Muscle of leg (tissue), 16 donors: ENCODE measurements at places on chromosomes 13 and 19. TPM values are rescaled to one million over a fixed set of nuclear protein-coding genes. Genes with fewer than 3 reads are reported as not detected.

ATXN8OS gene
- polyA plus RNA-seq: 0.45 TPM

KLK15 gene
- polyA plus RNA-seq: not detected

FOXA3 gene
- not detected for polyA plus RNA-seq

CGB3 gene
- polyA plus RNA-seq: not detected

EID2B gene
- polyA plus RNA-seq: 2.6 TPM

- DNase-seq: no peak
Measured at GRCh38 chr13:40254394-40254793, 412.0 kb downstream of the FOXO1 start.

GRCh38 chr19:58544591-58545285 is 874 bp downstream of the TRIM28 start:
- no peak for DNase-seq

DNA sequence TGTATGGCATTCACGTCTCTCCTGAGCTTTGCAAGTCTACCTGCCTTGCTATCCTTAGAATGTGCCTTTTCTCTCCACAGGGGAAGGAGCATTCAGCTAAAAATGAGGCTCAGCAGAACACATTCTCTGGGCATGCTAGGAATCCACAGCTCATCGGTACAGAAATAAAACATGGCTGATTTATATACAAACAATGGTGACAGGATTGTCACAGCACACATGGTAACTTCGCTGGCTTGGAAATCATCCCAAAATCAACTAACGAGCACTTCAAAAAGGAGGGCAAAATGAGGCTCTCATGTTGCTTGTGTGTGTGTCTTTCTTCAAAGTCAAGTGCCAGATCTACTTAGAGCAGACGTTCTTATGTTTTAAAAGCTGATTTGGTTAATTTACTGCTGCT is 373.0 kb downstream of the FGF14 start:
- no peak for DNase-seq

DNA sequence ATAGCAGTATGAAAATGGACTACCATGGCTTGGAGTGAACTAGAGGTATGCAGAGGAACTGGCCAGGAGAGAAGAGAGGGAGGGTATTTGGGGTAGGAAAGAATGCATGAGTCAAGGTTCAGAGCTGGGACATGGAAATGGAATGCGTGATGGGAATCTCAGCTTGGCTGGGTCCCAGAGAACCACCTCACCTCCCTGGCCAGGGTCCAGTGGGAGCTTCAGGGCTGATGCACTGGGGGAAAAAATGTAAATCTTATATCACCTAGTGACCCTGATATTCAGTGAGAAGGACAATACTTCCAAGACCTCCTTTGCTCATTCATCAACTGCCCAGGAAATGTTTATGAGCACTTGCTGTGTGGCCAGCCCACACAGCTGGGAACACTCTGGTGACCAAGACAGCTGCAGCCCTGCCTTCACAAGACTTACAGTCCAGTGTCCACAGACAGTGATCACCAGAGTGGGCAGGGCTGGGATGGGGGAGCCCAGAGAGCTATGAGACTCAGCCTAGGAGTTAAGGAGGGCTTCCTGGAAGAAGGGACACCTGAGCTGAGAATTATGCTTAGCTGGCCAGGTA is 12.8 kb downstream of the IGSF23 start:
- DNase-seq: no peak

- DNase-seq: no peak
Measured at GRCh38 chr13:80664950-80665349, 324.0 kb upstream of the SPRY2 start.

GRCh38 chr19:46404055-46404752 is 9.2 kb downstream of the CCDC8 start:
- peak; percentile 91 for DNase-seq

DNA sequence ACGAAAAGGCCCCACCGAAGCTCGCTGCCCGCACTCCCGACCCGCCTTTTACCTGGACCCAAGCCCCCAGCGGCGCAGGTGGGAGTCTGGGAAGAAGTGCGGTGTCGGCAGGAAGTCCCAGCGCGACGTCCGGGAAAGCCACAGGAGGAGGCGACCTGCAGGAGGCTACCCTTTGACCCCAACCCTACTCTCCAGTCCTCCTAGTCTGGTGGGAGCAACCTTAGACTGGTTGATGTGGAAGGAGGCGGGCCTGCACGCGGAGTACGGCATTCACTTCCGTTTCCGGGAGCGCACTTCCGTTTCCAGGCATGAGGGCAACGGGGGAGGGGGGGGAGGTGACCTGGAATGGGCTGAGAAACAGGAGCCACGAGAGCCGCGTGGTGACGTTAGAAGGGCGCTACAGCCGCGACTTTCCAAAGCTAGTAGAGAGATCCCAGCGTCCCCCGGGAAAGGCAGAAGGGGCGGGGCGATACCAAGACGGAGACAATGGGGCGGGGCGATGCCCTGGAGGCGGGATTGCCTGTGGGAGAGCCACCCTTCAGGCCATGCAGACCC is 28.5 kb downstream of the ZNF266 start:
- peak; percentile 89 for DNase-seq

GRCh38 chr13:78540058-78540457 is 63.3 kb downstream of the POU4F1 start:
- no peak for DNase-seq

DNA sequence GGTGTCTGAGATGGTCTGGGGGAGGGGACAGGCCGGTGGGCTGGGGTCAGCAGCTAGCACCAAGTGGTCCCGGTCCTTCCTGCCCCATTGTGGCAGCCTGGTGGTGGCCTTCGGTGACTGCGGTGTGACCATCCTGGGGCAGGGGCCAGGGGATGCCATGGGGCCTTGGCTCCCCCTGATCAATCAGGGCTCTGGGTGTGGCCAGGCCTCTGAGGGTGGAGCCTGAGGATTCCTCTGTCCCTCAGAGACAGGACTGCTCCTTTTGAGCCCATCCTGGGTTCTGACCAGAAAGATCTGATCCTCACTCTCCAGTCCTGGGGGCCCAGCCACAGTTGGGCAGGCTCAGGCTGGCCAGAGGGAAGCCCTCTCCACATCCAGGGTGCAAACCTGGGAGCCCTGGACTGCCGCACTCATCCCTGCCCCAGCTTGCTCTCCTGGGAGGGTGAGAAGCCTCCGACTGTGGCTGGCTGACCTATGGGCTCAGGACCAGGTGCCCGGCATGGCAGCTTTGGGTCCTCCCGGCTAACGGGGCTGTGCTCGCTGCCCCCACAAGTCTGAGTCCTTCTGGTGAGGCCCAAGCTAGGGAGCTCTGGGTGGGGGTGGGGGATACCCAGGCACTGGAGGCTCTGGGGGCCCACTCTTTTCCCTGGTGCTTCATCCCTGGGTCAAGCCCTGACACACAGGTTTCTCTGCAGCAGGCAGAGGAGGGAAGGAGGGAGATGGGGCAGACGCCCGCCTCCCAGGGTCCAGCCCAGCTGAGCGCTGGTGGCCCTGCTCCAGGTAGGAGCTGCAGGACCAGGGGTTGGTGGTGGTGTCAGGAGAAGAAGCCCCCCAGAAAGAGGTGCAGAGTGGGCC is 59.5 kb downstream of the IER2 start:
- DNase-seq: peak; percentile 6

DNA sequence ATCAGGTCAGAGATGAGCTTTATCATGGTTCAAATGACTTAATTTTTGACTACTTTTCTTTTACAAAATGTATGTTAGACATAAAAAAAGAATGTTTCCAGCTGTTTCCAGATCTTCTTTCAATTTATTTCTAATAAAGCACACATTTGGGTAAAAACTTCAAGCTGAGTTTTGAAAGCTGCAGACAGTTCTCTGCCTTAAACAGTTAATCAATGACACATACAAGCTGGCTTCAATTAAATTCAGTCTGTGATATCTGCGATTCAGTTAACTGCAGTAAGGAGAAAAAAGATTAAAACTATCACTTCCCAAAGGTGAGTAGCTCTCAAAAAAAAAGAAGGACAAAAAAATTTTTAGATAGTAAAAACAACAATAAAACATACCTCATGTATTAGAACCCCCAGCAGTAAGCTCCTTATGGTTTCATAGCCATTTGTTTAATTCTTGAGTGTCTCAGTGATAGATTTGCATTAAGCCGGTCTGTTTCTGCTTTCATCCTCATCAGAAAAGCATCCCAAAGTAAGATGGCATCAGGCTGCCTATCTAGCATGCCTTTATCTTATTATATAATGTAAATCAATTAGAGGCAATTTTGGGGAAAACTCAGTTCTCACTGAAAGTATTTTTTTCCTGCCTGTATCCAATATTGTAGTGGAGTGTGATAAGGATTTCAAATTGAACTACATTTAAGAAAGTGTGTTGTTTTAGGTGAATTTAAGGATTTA is 81.8 kb upstream of the STARD13 start:
- DNase-seq: no peak

GRCh38 chr13:21777813-21778212 is 106.9 kb downstream of the FGF9 start:
- peak; percentile 47 for DNase-seq

DNA sequence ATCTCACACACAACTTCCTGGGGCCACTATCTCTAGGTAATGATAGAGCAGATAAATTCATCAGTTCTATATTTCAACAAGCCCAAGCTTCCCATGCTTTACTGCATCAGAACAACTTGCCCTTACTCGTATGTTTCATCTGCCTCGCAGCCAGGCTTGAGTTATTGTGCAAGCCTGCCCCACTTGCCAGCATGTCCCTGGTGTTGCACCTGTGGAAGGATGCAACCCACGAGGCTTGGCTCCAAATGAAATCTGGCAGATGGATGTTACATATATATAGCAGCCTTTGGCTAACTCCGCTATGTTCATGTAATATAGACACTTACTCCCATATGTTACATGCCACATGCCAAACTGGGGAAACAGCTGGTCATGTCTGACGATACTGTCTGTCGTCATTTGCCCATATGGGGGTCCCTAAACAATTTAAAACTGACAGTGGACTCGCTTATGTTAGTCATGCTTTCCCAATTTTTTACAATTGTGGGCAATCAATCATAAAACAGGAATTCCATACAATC is 6.2 kb downstream of the ERVK3-1 start:
- DNase-seq: no peak

DNA sequence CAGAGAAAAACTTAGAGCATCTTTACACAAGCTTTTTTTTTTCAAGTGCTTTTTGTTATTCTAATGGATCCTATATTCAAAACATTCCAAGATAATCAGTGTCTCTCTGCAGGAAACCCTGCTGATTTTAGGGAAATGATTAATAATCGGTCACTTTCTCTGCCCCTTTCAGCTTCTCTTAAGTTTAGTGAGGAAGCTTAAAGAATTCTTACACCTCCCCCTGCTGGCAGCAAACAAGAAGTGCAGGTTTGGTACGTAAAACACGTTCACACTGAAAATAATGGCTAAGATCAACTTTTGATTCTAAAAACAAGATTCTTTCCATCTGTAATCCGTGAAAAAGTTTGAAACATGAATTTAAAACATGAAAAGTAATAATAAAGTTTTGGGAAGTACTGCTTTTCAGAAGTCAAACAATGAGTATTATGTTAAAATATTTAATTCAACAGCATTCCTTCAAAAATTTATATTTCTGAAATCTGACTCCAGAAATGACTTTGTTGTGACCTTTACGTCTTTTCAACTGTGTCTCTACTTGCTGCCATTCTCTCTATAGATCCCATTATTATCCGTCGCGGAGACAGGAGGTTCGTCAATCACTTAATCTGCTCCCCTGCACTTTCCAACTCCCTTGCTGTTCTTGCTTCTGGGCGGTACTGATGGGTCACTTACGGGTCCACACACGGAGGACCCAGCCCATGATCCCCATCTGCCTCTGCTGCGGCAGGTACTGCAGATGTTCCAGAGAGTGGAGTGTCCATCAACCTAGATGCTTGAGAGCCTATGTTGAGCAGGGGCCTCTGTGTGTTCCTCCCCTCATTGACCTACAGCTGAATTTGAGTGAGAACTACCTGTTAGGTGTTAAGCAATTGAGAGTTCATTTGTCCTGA is 203.1 kb upstream of the EDNRB start:
- DNase-seq: peak; percentile 84

DNA sequence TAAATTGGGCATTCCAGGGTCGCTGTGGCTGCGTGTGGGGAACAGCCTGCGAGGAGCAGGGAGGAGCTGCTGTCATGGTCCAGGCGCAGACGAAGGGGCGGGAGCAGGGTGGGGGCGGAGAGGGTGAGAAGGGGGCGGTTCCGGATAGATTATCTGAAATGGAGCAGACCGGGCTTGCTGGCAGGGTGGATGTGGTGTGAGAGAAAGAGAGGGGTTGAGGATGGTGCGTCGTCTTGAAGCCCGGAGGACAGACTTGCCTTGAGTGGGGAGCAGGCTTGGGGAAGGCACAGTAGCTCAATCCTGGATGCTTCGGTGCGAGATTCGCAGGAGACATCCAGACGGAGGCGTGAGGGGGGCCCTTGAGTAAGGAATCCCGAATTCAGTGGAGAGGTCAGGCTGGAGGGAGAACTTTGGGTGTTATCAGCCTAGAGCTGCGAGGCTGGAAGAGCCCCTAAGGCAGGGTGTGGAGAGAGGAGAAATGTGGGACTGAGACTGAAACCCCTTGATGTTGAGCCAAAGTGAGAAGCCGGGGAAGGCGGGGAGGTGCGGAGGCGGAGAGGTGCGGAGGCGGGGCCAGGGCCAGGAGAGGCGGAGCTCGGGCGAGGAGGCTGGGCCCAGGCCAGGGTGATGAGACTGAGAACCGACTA is 40.6 kb downstream of the DPF1 start:
- DNase-seq: peak; percentile 65

GRCh38 chr13:97502181-97502580 is 68.2 kb downstream of the RAP2A start:
- DNase-seq: peak; percentile 96

DNA sequence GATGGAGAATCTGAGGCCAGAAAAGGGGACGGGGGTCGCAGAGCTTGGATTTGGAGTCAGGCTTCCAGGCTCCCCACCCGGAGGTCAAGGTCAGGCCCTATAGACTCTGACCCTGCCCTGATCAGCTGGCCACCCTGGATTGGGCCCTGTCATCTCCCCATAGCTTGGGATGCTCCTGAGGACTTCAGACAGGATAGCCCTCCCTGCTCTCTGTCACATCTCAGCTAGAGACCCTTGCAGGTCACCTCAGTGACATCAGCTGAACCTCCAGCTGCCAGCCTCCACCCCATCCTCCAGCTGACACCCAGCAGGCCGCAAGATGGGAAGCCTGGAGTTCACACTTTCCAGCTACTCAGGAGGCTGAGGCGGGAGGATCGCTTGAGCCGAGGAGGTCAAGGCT is 2.8 kb upstream of the TPM4 start:
- DNase-seq: no peak

GRCh38 chr13:69565334-69565733 is 542.3 kb upstream of the ATXN8OS start:
- no peak for DNase-seq

DNA sequence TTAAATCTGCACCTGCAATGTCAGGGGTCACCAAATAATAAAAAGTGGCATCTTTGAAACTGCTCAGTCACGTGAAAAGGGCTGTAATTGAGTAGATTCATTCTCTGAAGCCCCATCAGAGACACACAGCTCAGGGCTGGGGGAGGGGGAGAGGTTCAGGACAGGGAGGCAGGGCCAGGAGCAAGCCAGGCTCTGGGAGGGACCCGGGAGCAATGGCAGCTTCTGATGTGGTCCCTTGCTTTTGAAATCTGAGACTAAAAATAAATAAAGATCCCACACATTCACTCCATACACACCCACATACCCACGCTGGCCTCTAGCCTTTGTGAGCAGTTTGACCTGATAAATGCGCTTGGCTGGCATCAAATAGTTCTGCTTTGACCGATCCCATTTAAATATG is 32.8 kb downstream of the GSX1 start:
- no peak for DNase-seq

- no peak for DNase-seq
Measured at GRCh38 chr13:98349731-98350305, 172.7 kb upstream of the RNF113B start.

- DNase-seq: peak; percentile 61
Measured at GRCh38 chr13:114064450-114065140, 67.8 kb downstream of the RASA3 start.
